Activated CD8-positive, alpha-beta memory T cell treated with anti-CD3 and anti-CD28 coated beads for 1 hour (primary cell): ENCODE measurements at places on chromosomes 6 and 20.

DNA sequence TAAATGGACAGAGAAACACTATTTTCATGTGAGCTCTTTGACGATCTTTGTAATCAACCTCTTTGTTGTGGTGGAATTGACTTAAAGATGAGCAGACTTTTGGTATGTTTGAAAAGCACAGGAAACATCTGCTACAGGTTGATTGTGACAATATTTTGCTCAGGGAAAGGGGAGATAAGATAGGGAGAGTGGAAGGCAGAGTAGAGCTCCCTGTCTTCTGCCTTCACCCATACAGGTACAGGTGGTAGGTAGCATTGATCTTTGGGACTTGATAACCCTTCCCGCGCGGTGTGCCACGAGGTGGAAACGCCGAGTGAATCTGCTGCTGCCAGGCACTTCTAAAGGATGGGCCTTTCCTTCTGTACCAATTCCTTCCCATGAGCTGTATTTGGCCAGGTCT, 183.6 kb downstream of the UTRN start:
- DNase-seq = no peak

DNA sequence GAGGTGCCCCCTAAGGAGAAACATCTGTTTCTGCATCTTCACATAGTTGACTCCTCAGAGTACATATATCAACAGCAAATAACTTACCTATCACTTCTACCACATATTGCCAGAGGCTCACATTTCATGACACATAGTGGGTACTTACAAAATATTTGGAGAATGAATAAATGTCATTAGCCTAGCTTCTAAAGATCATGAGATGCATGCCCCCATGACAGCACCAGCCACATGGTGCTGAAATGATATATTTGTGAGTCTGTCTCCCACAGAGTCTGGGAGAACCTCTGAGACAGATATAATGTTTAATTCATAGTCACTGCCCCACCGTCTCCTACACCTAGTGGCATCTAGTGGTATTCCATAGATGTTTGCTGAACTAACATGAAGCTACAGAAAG, 555.6 kb downstream of the KIF16B start:
- no peak for DNase-seq

GRCh38 chr6:130368576-130368975, 2.8 kb downstream of the TMEM200A start:
- no peak for DNase-seq

DNA sequence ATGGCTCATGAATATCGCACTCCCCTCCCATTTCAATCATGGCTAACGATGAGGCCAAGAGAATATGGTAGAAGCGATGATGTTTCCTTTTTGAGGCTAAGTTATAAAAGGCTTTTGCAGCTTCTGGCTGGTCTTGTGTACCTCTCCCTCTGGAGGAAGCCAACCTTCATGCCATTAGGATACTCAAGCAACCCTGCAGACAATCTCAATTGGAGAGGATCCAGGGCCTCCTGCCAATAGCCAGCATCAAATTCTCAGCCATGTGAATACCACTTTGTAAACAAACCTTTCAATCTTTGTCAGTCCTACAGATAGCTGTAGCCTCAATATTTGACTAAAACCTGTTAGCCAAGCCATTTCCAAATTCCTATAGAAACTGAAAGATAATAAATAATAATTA, 738.4 kb downstream of the KIF16B start:
- DNase-seq = no peak

GRCh38 chr6:10720265-10720959, 2.5 kb upstream of the TMEM14C start:
- DNase-seq = no peak

DNA sequence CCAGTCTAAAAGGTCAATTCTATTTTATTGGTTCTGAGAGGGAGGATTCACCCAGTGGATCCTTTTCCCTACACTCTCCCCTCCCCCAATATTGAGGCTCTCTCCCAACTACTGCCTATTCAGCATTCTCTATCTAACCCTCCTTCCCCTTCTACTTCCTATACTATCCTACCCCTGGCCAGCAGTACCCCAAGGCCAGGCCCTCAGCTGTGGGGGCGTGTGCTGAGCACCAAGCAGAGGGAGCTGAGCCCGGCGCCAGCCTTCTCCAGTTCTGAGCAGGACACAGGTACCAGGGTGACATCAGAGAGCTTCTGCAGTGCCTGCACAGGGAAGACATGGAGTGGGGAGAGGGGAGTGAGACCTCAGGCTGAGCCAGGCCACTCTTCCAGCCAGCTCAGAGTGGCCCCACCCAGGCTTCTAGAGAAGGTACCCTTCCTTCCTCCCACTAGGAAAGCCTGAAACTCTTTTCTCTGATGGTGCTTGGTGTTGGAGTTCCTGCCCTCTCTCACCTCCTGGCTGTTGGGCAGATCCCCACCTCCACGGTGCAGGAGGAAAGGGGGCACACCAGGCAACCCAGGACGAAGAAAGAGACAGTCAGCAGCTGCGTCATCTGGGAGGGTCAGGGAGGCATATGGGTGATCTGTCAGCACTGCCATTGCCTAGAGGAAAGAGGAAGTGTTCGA, 1.9 kb downstream of the DDAH2 start:
- no peak for DNase-seq

- no peak for DNase-seq
Observed at GRCh38 chr6:80988892-80989291, 763.6 kb downstream of the TENT5A start.

DNA sequence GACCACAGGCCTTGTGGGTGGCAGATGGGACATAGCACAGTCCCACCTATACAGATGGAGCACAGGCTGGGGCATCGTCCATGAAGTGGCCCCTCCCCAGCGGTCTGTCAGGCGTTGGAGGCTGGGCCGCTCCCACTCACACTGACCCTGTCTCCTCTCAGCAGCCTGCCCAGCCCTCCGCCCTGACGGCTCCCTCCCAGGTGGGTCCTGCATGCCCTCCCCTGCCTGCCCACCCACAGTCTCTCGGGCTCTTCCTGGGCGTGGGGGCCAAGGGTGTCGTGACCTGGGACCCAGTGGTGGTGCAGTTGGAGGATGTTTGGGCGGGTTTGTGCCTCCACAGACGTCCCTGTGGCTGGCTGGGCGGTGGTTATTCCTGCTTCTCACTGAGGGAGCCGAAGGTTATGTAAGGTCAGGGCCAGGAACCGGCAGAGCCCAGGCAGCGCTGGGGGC, 22.3 kb downstream of the COL20A1 start:
- no peak for DNase-seq

GRCh38 chr6:131363947-131364834, 208.8 kb upstream of the ARG1 start:
- DNase-seq = no peak

DNA sequence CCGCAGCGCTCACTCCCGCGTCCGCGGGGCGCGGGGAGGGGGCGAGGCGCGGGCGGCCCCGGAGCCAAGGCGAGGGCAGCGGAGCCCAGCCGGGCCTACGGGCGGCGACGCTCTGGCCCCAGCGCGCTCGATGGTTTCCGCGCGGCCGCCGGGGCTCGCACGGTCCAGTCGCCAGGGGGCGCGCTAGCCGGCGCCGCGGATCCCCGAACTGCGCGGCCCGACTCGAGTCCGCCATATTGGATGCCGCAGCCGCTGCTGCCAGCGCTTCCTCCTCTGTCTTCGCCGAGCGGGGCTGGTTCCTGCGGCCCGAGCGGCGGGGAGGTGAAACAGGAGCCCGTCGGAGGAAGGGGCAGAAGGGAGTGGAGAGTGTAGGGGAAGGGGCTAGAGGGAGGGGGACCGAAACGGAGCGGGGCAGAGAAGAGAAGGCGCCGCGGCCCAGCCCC, at the start of gene SCAF8:
Gene SCAF8, plus strand, starts transcription at position 234 of the 443 bp plus-strand sequence. CDS start 485 bp downstream, outside the sequence.
- peak; percentile 79 for DNase-seq

GRCh38 chr6:34102696-34103095, 43.2 kb downstream of the GRM4 start:
- DNase-seq = no peak

- no peak for DNase-seq
Observed at GRCh38 chr6:15036690-15037245, 209.1 kb upstream of the JARID2 start.

- DNase-seq = no peak
Observed at GRCh38 chr20:42053350-42053749, 435.2 kb upstream of the CHD6 start.

- DNase-seq = no peak
Observed at GRCh38 chr6:3290149-3290930, 31.6 kb downstream of the PSMG4 start.

GRCh38 chr6:81640126-81640525, 112.4 kb downstream of the TENT5A start:
- no peak for DNase-seq

DNA sequence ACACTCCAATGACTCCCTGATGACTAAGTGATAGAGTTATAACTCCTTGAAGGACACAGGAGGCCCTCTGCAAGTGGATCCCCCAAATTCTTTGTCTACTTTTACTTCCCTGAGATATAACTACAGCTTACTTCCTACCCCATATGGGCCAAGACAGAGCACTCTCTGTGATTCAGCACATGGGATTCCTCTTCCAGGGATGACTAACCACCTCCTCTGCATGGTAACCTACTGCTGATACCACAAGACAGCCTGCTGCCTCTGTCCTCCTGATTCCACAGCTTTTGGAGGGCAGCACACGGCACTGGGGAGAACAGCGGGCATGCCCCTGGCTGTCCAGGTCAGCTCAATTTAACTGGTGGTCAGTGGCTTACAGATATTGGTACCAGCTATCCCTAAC, 675.7 kb upstream of the AGPAT4 start:
- no peak for DNase-seq

- DNase-seq = no peak
Observed at GRCh38 chr20:62745952-62746288, 37.3 kb downstream of the NTSR1 start.

DNA sequence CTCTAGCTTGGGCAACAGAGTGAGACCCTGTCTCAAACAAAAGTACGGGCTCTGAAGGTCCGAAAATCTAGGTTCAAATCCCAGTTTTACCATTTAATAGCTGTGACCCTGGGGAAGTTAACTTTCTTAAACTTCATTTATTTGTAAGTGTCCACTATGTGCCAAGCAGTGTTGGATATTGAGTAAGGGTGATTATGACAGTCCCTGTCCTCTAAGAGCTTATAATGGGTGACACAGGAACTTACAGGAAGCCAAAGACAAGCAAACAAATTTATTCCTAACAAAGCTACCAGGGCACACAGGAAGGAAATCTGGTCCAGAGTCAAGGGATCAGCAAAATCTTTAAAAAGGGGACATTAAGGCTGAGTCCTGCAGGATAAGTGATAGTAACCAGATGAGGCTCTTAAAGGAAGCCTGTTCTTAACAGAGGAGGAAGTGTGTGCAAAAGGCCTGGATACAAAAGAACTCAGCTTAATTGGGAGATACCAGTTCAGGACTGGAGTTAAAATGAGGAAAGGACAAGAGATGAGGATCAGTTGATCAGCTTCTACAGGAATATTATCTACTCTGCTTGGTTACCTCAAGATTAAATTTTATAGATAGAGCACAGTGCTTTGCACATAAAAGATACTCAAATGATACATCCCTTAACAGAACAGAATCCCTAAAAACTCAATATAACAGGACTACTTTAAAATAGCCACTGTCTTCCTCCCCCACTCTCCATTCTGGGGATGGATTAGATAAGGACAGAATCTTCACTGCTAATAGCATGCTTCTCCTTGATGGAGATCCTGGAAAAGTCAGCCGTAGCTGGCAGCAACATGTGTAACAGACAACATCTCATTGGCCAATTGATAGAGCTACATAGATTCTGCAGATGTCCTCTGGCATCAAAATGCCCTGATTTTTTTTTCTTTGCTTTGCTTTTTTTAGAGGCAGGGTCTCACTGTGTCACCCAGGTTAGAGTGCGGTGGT, 6.1 kb downstream of the SNX3 start:
- no peak for DNase-seq

- no peak for DNase-seq
Observed at GRCh38 chr6:56699066-56699654, 56.5 kb upstream of the DST start.

DNA sequence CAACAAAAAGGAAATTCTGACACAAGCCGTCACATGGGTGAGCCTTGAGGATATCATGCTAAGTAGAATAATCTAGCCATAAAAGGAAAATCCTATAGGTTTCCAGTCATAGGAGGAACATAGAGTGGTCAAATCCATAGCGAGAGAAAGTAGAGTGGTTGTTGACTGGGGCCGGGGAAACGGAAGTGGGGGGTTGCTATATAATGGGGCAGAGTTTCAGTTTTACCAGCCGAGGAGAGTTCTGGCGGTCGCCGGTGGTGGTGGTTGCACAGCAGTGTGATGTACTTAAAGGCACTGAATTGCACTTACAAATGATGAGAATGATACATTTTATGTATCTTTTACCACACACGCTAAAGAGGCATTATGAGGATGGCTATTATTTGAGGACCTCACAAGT, 4.9 kb downstream of the GPR31 start:
- DNase-seq = no peak

GRCh38 chr20:38294076-38294591, 9.8 kb upstream of the BPI start:
- DNase-seq = no peak

GRCh38 chr6:31180500-31180899, 10.0 kb upstream of the POU5F1 start:
- DNase-seq = no peak

DNA sequence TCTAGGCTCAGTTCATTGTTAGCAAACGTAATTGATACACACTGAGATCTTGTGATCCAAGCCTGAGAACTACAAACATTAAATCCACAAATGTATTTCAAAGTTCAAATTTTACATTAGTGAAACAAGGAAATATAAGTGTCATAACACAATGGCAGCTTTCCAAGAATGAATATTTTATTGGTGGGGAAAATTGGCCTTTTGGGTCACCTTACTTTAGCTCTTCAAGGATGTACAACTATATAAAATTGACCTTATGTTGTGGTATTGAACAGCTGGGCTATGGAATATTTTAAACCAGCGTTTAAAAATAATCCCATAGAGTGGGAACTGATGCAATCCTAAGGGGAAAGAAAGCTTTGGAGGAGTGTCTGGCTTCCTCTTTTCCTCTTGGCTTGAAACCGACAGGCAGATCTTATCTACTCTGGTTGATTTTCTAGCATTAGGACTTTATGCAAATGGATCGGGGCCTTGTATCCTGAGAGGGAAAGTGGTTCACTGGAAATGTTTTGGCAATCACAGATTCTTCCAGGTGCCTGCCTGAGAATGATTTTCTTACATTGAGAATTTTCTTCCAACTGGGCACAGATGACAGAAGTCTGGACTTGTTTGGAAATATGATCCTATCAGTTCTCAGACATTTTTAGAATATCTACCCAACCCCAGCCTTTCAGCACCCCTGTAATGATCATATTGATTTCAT, 184.8 kb upstream of the ECI2 start:
- DNase-seq = no peak

DNA sequence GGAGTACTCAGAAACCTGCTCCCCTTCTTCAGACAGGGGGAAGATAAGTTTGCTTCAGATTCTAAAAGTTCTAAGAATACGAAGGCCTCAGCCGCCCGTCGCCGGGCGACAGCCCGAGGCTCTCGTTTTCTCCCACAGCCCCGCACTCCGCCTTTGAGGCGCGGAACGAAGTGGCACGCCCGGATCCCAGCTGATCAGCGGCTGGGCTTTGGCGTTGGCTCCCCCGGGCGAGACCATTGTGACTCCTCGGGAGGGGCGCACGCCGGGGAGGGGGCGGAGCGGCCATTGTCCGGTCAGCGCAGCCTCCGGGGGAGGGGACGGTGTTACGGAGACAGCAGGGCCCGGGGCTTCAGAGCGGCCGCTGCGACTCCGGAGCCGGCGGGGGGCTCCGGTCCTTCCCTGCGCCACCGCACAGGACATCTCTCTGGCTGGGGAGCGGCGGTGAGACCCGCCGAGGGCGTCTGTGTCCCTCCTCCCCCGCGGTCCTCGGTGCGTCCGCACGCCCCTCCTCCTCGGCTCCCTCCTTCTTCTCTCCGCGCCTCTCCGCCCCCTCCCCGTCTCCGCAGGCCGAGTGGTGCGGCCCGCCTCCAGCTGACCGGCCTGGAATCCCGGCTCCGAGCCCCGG, at the start of gene ZFAND3:
Gene ZFAND3, plus strand, starts transcription at position 551 of the 625 bp plus-strand sequence. CDS start 219 bp downstream, outside the sequence.
- peak; percentile 87 for DNase-seq

GRCh38 chr20:62030834-62031434, 34.7 kb downstream of the TAF4 start:
- no peak for DNase-seq
